Left lung (tissue), 14 donors: ENCODE measurements at places on chromosomes 2 and 18.

DNA sequence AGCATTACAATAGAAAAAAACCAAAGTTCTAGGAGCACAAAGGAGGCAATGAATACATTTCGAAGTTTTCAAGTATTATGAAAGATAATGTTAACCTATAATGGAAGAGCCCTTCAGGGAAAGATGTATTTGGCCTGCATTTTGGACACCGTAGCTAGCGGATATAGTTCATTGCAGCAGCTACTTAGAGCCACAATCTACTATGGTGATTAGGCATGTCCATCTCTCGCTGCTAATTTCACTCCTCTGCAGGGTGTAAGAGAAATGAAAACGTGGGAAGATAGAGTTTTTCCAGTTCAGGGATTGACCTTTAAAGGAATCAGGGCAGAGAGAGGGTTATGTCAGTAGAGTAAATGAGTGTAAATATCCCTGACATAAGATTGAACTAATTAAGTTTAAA, 8.5 kb upstream of the CAVIN2 start:
- DNase-seq, result no peak

DNA sequence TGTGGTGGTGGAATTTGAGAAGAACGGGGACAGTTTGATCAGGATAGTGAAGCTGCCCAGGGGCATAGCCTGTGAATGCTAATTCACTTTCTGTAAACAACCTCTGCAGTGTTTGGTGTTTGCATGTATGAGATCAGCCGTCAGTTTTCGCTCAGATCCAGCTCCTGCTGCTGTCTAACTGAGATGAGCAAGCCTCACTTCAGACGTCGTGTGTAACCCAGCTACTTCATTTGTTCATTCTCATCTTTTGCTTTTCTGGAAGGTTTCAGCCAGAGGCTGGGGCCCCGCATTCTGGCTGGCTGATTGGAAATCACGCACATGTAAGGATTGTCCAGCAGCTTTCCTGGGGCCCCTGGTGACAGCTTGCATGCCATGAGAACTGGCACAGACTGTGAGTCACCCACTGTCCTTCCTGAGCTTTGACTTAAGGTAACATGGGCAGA, 48.9 kb downstream of the LDLRAD4 start:
- no peak for DNase-seq

DNA sequence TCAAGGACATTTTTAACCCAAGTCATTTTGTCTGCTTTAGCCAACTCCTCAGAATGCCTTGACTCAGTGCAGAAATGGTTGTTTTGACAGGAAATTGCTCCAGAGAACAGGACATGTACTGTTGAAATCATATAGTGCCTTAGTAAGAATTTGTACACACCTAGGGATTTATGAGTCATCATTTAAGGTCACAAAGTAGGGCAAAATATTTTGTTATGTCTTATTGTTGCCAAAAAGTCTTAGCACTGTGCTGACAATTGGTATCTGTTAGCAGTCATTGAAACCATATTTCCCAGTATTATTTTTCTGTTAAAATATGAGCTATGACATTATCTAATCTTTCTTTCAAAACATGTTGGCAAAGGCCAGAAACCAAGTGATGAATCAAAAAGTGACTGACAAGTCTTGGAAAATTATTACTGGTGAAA, 104.5 kb downstream of the OSBPL6 start:
- DNase-seq, result no peak

DNA sequence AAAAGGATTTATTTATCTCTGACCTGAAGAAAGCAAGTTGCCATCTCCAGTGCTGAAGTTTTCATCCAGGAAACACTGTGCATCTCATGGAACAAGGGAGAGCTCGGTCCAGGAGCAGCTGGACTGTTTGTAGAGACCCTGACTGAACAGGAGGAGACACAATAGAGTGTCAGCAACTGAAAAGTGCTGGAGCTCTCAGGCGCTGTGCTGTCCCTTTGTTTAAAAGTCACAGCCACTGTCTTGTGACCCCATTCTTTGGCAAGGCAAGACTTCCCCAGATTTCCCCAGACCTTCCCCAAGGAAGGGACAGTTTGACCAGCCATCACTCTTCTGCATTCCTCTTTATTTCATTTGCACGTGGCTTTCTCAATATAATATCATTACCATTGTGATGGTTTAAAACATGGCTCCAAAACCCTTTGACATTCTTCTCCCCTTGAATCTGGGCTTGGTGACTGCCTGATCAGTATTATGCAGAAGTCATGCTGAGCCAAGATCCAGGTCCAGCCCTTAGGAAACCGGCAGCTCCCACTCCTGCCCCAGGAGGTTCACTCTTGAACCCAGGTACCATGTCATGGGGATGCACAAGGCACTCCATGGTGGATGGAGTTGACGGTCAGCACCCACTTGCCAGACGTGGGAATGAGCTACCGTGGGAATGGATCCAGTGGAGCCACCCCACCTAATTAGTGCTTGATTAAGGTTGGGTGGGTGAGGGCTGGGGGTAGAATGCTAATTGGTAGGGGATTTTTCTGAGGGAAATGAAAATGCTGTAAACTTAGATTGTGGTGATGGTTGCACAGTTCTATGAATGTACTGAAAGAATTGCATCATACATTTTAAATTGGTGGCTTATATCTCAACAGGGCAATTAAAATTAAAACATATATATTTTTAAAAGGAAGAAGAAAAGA, 497.9 kb upstream of the RAB6C start:
- no peak for DNase-seq

GRCh38 chr2:58194458-58194857, 46.7 kb downstream of the FANCL start:
- DNase-seq, result no peak

GRCh38 chr18:35368595-35368994, 8.5 kb downstream of the ZNF396 start:
- no peak for DNase-seq

DNA sequence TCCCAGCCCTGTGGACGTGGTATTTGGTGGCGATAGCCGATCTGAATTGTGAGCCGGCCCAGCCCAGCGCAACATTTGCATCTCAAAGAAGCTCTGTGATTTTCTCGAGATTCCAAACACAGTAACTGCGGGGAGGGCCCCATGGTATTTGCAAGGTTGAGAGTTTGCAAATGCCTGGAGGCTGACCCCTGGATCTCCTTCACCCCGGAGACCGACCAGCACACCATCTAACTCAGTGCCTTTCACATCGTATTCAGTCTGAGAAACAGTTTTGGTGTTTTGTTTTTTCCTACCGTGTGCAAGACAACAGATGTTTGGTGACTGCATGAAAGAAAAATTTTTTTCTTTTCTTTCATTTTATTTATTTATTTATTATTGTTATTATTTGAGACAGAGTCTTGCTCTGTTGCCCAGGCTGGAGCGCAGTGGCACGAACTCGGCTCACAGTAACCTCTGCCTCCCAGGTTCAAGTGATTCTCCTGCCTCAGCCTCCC, 40.3 kb downstream of the MYCN start:
- DNase-seq, result no peak

- no peak for DNase-seq
Observed at GRCh38 chr18:59453468-59453961, 94.5 kb upstream of the LMAN1 start.

- DNase-seq, result no peak
Observed at GRCh38 chr2:84393829-84394228, 65.3 kb downstream of the SUCLG1 start.

GRCh38 chr2:139492131-139492680, 712.0 kb upstream of the NXPH2 start:
- no peak for DNase-seq

- no peak for DNase-seq
Observed at GRCh38 chr18:72903033-72903432, 35.2 kb upstream of the NETO1 start.
